Progenitor cell of endocrine pancreas (in vitro differentiated cells): ENCODE measurements at places on chromosomes 13 and 19. TPM values are rescaled to one million over a fixed set of nuclear protein-coding genes. Genes with fewer than 3 reads are reported as not detected.

- H3K27ac ChIP-seq, result no peak overlapping the region
- DNase-seq, result no peak
- no peaks in the 10 kb centered on the region for H3K27me3 ChIP-seq
- H3K36me3 ChIP-seq, result no peaks in the 10 kb centered on the region
These were observed 193.3 kb downstream of the PCDH9 start for GRCh38 chr13:67036699-67037457.

Gene CCDC8
- 31.6 and 33.8 TPM in 2 replicates for total RNA-seq

GRCh38 chr19:29283366-29283765, 70.4 kb upstream of the UQCRFS1 start:
- no peak for DNase-seq
- no peak overlapping the region for H3K27ac ChIP-seq
- peaks cover 7% of the 10 kb centered on the region for H3K4me1 ChIP-seq

GRCh38 chr13:114151565-114152284, 19.3 kb upstream of the RASA3 start:
- H3K4me3 ChIP-seq, result no peak overlapping the region
- H3K36me3 ChIP-seq, result no peaks in the 10 kb centered on the region
- peaks cover 41% of the 10 kb centered on the region for H3K27me3 ChIP-seq
- H3K4me1 ChIP-seq, result no peaks in the 10 kb centered on the region
- H3K27ac ChIP-seq, result no peak overlapping the region
- no peak for DNase-seq

DNA sequence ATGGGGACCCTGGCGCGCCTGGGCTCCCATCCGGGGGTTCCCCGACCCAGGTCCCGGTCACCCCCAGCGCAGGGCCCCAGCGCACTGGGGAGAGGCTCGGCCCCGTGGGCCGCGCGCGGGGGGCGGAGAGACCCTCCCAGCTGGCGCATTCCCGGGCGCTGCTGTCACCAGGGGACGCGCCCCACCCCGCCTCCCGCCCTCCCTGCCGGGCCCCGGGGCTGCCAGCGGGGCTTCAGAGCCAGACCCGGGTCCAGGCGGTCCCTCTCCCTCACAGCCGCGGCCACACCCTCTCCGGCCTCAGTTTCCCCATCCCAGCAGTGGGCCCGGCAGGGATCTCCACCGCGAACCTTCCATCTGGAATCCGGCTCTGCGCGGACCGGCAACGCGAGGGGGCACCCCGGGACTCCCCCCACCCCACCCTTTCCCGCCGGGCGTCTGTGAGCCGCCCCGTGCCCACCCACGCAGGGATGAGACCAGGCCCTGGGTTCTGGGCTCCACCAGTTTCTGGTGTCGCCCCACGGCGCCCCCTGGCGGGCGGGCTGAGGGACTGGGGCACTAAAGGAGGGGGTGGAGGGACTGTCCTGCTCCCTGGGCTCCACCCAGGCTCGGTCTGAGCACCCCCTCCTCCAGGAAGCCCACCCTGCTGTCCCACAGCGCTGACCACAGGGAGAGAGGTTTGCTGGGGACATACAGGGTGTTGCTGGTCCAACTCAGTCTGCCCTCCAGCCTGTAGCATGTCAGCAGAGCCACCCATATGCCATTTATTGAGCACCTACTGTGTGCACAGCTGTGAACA, 878 bp upstream of the ADAMTSL5 start:
- H3K4me3 ChIP-seq, result no peak overlapping the region
- H3K36me3 ChIP-seq, result no peaks in the 10 kb centered on the region
- peaks cover 3% of the 10 kb centered on the region for H3K4me1 ChIP-seq
- H3K27me3 ChIP-seq, result peaks cover 49% of the 10 kb centered on the region
- DNase-seq, result no peak
- H3K27ac ChIP-seq, result no peak overlapping the region

Gene PSG6
- total RNA-seq, result not detected in 2 replicates

Gene ATP8B3
- 3.7 and 4.1 TPM in 2 replicates for total RNA-seq

DNA sequence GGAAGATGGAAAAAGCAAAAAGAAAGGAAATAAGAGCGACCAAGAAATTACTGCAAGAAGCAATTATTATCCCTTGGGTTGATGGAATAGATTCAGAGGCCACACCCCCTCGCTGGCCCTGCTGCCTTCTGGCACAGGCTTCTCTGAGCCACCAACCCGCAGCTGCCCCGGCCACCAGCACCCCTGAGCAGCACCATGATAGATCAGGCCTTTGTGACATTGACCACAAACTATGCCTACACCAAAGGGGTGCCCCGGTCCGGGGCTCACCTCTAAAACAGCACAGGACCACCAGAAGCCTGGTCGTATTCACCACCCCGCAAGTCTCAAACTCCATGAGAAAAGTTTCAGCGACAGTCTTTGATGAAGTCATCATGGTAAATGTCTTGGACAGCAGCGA, 1059.3 kb downstream of the SLITRK1 start:
- H3K36me3 ChIP-seq, result no peaks in the 10 kb centered on the region
- H3K4me3 ChIP-seq, result no peak overlapping the region
- H3K4me1 ChIP-seq, result no peaks in the 10 kb centered on the region

Gene CACNA1A
- total RNA-seq, result 43.0 and 47.2 TPM in 2 replicates

DNA sequence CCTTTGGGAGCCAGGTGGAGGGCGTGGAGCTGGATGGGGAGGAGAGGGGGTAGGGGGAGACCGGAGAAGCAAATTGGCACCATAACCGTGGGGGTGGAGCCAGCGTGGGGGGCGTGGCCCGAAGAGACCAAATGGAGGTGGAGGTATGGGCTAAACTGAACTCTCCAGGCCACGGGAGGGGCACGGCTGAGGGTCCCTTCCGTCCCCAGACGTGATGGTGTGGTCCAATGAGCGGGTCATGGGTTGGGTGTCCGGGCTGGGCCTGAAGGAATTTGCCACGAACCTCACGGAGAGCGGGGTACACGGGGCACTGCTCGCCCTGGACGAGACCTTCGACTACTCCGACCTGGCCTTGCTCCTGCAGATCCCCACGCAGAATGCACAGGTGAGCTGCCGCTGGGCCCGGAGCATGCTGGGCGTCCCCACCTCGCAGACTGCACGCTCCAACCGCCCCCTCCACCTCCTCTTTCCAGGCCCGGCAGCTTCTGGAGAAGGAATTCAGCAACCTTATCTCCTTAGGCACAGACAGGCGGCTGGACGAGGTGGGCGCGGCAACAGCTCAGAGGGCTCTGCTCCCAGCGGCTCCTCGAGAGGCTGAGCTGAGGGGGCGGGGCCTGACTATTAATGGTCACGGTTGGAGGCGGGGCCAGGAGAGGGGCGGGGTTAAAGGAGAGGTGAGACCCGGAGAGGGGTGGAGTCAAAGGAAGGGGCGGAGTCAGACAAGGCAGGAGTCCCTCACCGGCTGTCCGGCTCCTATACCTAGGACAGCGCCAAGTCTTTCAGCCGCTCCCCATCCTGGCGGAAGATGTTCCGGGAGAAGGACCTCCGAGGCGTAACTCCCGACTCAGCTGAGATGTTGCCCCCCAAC, 6.2 kb downstream of the HRC start:
- H3K4me3 ChIP-seq, result peak overlapping the region; percentile 85
- no peaks in the 10 kb centered on the region for H3K36me3 ChIP-seq
- DNase-seq, result peak; percentile 100
- H3K27ac ChIP-seq, result peak overlapping the region; percentile 96
- peaks cover 34% of the 10 kb centered on the region for H3K27me3 ChIP-seq

Gene WDR87
- 0.02 TPM in 1 of 2 replicates, not detected in the other for total RNA-seq

- H3K4me1 ChIP-seq, result no peaks in the 10 kb centered on the region
- H3K36me3 ChIP-seq, result peaks cover 25% of the 10 kb centered on the region
- no peak overlapping the region for H3K27ac ChIP-seq
- no peak overlapping the region for H3K4me3 ChIP-seq
These were observed 48.5 kb downstream of the NBEA start for GRCh38 chr13:34990399-34991214.

Gene TSSK6
- total RNA-seq, result 2.7 and 3.3 TPM in 2 replicates

DNA sequence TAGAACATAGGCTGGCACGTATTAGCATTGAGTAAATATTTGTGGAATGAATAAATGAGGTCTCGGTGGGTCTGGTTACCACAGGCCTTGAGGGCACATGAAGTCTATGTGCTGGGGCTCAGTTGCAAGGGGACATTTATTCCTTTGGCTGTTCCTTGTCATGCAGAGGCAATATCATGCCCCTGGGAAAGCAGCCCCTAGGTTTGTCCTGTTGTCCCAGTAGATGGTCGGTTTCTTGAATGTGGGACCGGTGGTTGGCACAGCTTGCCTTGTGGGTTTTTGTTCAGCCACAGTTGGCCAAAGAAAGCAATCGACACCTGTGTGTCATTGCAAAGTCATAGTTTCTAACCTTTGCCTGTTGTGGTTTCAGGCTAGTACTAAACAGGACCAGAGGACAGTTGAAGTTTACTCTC, 24.7 kb upstream of the GPR183 start:
- H3K27me3 ChIP-seq, result no peaks in the 10 kb centered on the region
- no peak overlapping the region for H3K27ac ChIP-seq
- DNase-seq, result no peak
- H3K36me3 ChIP-seq, result peaks cover 12% of the 10 kb centered on the region
- H3K4me1 ChIP-seq, result peaks cover 3% of the 10 kb centered on the region

GRCh38 chr13:93727211-93728141, 500.9 kb downstream of the GPC6 start:
- no peak for DNase-seq
- no peaks in the 10 kb centered on the region for H3K36me3 ChIP-seq
- H3K27ac ChIP-seq, result no peak overlapping the region
- H3K4me3 ChIP-seq, result no peak overlapping the region

GRCh38 chr19:2221250-2221831, 14.8 kb downstream of the PLEKHJ1 start:
- no peak overlapping the region for H3K4me3 ChIP-seq
- H3K36me3 ChIP-seq, result peaks cover 9% of the 10 kb centered on the region
- no peaks in the 10 kb centered on the region for H3K27me3 ChIP-seq
- H3K4me1 ChIP-seq, result no peaks in the 10 kb centered on the region
- DNase-seq, result no peak

Gene SNRNP70
- 355 and 363 TPM in 2 replicates for total RNA-seq
